ENCODE measurements at places on chromosomes 11 and 22. TPM values are rescaled to one million over a fixed set of nuclear protein-coding genes. Genes with fewer than 3 reads are reported as not detected.

- DNase-seq, result no peak
Measured at GRCh38 chr11:47857892-47858543, 9.9 kb upstream of the NUP160 start.

DNA sequence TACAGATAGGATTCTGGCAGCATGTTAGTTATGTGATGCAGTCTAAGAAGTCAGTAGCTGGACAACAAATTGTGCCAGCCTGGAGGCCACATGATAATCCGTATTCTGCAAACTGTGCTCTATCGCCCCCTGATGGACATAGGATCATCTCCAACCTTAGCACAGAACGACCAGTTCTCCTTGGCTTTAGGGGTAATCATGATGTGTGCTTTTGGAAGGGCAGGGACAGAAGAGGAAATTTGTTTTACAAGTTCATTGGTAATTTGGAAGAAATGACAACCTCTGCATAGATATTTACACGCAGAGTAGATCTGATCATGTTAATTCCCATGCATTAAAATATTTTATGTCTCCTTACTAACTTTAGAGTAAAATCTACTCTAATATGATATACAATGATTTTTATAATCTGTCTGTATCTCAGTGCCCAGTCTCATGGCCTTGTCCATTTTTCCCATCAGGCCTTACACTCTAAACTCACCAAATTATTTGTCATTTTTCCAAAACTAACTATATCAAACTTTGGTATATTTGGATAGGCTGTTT is 12.1 kb downstream of the OR10D3 start:
- peak; percentile 50 for DNase-seq

GRCh38 chr11:74783241-74783871 is 34.7 kb downstream of the RNF169 start:
- DNase-seq, result no peak

- DNase-seq, result no peak
Measured at GRCh38 chr22:27732841-27733240, 68.7 kb downstream of the MN1 start.

- peak; percentile 8 for DNase-seq
Measured at GRCh38 chr11:74546752-74547151, 45.6 kb upstream of the POLD3 start.

DNA sequence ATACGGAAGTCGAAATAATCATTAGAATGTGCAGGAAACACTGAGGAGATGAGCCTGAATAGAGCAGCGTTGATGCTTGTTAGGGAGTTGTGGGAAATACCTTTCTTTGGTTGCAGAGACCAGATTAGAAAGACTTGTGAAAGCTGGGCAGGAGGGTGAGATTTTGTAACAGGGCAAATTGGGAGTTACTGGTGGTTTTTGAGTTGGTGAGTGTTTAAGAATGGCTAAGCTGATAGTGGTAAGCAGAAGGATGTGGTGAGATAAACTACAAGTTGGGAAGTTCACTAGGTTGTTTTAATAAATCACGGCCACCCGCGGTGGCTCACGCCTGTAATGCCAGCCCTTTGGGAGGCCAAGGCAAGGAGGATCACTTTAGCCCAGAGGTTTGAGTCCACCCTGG is 34.4 kb downstream of the MCAM start:
- no peak for DNase-seq

- DNase-seq, result no peak
Measured at GRCh38 chr11:107732689-107733051, 20.8 kb upstream of the SLN start.

- no peak for DNase-seq
Measured at GRCh38 chr11:107457205-107457557, 444 bp downstream of the CWF19L2 start.

GRCh38 chr11:105763594-105763993 is 153.7 kb downstream of the GRIA4 start:
- DNase-seq, result no peak

DNA sequence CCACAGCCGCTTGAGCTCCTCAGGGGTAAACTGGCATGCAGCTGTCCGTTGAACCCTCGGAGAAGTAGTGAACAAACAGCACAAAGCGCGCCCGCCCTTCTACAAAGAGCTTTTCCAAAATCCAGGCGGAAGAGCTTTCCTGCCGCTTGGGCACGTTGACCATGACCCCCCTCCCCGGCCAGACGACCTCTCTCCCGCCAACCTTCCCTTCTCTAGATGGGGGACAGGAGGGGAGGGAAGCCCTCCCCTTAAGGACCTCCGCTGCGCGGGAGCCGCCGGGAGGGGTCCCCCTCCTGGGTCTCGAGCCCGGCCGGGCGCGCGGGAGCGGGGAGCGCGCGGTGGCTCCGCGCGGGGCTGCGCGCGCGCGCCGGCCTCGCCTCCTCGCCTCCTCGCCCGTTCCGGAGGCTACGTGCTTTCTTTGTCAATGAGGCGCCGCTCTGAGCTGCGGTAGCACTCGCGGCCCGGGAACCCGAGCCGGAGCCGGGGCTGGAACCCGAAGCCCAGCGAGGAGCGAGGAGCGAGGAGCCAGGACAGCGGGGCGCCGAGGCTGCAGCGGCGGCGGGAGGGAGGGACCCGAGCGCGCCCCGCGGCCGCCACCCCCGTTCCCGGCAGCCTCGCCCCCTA is 118.6 kb downstream of the HIPK3 start:
- no peak for DNase-seq

KRTAP5-9 gene
- total RNA-seq, result not detected

CCND1 gene
- total RNA-seq, result 117 TPM

TPH1 gene
- total RNA-seq, result 0.53 TPM
